ENCODE measurements at places on chromosomes 6 and 20. TPM values are rescaled to one million over a fixed set of nuclear protein-coding genes. Genes with fewer than 3 reads are reported as not detected.

Gene PYGB
- total RNA-seq, result 172 TPM

Gene CCN6
- not detected for total RNA-seq

Gene IFT52
- total RNA-seq, result 62.8 TPM

Gene EYA2
- 0.57 TPM for total RNA-seq

Gene ADAT2
- 5.7 TPM for total RNA-seq

Gene EPPIN
- total RNA-seq, result not detected

Gene LY6G6D
- total RNA-seq, result not detected

Gene ZHX3
- total RNA-seq, result 38.4 TPM

Gene LIN28B
- 34.4 TPM for total RNA-seq

Gene PPIL6
- 1.8 TPM for total RNA-seq

Gene VSTM2L
- 0.22 TPM for total RNA-seq

Gene CGAS
- total RNA-seq, result 10.9 TPM

Gene CTCFL
- total RNA-seq, result under 0.01 TPM

Gene RPS21
- total RNA-seq, result 472 TPM

Gene FAM210B
- total RNA-seq, result 41.2 TPM

Gene DST
- total RNA-seq, result 263 TPM

Gene PLN
- not detected for total RNA-seq

Gene RHAG
- not detected for total RNA-seq

Gene PDYN
- total RNA-seq, result not detected

Gene MRPS10
- 59.3 TPM for total RNA-seq

Measured in placental pericyte (primary cell).